Activated CD4-positive, alpha-beta T cell treated with anti-CD3 and anti-CD28 coated beads for 24 hours (primary cell): ENCODE measurements at places on chromosomes 3 and 15.

- DNase-seq, result no peak
Observed at GRCh38 chr3:69058180-69058946, 6.2 kb upstream of the TMF1 start.

- DNase-seq, result no peak
Observed at GRCh38 chr3:74824366-74824765, 209.9 kb upstream of the CNTN3 start.

DNA sequence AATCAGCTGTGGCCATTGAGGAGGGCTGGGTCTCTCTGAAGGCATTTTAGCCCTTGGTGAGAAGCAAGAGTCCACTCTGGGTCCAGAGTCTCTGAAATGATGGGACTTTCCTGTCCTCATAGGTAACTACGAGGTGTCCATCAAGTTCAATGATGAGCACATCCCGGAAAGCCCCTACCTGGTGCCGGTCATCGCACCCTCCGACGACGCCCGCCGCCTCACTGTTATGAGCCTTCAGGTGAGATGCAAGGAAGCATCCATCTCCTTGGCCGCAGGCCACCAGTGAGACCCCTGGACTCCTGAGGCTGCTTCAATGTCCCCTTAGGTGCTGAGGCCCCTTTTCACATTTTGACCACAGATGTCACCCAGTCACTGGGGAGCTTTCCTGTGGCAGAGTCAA is 54.9 kb downstream of the DNASE1L3 start:
- no peak for DNase-seq

GRCh38 chr3:37219266-37219665 is 44.9 kb upstream of the LRRFIP2 start:
- no peak for DNase-seq

DNA sequence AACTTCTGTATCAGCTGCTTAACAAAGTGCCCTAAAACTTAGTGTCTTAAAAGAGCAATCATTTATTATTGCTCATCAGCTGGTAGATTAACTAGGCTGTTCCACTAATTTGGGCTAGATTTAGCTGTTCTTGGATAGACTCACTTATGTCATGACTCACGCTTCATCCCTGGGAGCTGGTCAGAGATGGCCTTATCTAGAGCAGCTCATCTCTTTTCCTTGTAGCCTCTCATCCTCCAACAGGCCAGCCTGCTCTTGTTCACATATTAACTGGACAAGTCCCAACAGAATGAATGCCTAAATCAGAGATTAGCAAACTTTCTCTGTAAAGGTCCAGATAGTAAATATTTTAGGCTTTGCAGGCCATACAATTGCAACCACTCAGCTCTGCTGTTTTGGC is 66.9 kb upstream of the PLAAT1 start:
- no peak for DNase-seq

DNA sequence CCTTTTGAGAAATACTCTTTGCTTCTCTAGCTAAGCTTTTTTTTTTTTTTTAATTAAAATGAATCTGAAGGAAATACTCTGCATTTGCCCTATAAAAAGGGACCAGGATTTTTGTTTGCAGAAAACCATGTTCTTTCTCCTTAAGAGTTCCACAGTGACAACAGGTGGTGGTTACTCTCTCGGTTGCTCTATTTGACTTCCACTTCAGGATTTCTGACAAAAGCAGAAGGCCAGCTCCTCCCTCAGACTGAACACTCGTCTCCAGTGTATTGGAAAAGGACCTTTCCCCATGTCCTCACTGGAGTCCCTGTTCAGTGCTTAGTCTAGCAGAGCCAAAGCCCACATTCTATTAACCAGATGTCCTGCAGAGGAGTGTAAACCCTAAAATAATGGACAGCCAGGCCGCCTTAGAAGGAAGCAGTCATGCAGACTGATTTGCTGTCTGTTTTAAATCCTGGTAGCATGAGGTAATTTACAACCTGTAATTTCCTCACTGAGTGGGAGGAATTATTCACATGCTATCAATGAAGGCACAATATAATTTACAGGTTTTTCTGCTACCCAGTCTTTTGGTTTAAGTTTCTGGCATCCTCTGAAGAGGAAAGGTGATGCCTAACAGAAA is 599.3 kb downstream of the PYDC2 start:
- DNase-seq, result no peak

DNA sequence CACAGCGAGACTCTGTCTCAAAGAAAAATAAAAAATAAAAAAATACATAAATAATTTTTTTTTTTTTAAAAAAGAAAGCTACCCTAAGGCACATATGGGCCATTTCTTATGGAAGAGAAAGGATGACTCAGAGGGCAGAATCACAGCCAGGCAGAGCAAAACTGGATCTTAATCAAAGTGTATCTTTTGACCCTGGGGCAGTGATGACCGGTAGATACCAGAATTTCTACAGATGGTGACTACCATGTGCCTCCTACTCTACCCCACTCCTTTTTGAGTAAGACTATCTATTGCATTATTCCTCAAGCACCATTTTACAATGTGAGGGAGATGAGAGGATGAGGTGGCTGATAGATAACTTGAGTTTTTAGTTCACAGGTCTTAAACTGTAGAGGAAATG is 26.0 kb downstream of the TARS3 start:
- DNase-seq, result no peak

- DNase-seq, result no peak
Observed at GRCh38 chr3:110984456-110985250, 87.0 kb upstream of the NECTIN3 start.

DNA sequence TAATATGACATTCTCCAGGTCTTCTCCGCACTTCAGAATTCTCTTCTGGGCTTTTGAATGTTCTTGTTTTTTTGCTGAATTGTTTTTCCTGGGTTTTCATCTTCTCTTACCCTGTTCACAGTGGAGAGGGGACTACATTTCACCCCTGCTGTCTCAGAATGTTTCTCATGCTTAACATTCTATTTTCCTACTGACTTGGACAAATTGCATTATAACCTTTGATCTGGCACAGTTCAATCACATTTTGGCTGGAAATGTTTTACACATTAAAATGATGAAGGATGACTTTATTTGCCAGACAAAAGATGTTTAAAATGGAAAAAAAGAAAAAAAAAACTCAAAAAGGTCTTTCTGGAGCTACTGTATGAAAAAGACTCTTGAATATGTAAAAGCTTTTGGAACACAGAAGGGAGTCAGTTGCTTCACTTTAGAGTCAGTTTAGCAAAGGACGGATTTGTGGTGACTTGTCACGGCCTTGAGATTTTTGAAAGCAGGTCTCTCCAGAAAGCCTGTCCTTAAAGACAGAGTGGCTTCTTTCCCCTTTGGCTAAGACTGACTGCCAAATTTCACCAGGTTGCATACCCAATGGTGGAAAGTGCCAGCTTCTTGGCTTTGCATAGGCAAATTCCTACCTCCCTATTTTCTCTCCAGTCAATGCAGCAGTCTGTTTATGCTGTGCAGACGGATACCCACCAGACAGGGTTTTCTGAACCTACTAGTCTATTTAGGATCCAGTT is 401.0 kb upstream of the TBL1XR1 start:
- no peak for DNase-seq

DNA sequence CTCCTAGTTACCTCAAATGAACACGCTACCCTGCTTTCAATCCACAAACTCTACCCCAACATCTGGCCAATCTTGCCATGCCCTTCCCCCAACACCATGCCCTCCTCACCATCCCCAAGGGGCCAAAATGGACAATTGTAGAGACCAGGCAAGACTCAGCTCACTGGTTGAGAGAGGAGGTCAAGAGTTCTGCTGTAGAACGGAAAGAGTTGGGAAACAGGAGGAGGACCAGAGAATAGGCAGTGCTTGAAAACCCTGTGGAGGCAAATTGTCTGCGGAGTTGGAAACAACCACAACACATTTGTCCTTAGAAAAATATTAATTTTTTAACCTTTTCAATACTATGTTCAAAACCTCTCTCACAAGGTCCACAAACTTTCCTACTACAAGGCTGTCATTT is 128.8 kb upstream of the BFSP2 start:
- DNase-seq, result no peak

GRCh38 chr3:142663865-142664264 is 60.0 kb upstream of the TRPC1 start:
- DNase-seq, result no peak

DNA sequence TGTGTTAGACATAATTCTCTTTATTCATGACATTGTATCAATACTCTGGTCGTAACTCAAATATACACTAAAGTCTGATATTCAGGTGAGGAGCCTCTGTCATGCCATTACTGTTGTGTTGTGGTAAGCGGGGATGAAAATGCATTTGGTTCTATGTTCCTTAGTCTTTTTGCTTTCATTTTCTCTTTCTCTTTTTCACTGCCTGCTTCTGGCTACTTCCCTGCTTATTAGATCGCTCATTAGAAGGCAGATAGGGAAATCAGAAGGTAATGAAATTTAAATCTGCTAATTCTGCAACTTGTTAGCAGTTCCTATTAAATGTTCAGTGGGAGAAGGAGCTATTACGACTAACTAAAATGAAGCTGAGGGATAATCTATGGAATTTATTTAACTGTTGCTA is 345.0 kb downstream of the GRM7 start:
- no peak for DNase-seq

DNA sequence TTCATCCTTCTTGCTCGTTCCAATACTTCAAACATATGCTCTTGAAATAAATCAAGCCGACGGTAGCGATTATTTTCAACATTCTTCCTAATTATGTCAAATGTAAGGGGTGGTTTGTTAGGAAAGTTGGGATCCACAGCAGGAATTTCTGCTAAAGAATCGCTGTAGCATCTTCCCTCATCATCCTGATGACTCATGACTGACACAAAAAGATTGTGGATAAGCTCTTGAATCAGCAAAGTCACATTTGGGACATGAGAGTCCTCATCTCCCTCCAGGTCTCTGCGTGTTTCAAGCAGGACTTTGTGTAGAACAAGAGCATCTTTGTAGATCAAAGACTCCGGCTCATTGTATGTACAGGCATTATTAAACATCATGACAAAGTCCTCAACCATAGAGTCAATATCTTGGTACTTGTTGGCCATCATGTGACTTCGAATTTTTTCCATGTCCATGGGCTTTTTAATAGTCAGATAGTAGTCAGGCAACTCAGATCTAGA is 73.0 kb downstream of the UQCC5 start:
- DNase-seq, result no peak

- peak; percentile 28 for DNase-seq
Observed at GRCh38 chr3:197736010-197736490, 654 bp downstream of the RUBCN start.

- DNase-seq, result no peak
Observed at GRCh38 chr3:57755368-57755675, 787 bp upstream of the SLMAP start.

DNA sequence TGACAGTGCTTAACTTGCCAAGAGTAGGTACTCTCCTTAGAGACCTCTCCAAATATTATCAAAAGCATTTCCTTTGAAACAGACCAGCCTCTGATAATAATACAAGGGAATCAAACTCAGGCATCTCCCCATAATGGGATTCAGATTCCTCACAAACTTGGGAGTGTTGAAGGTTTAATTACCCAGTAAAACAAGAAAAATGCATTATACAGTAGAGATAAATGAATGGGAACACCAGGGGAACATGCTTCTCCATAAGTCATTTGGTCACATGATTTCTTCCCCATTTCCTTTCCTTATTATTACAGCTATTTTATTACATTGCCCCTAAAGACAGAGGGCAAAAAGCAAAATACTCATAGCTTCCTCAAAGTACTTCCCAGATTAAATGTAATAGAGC is 325.0 kb upstream of the CDIN1 start:
- no peak for DNase-seq

- DNase-seq, result no peak
Observed at GRCh38 chr15:64875641-64876223, 34.0 kb downstream of the PLEKHO2 start.

GRCh38 chr3:133074977-133075376 is 36.8 kb downstream of the TMEM108 start:
- no peak for DNase-seq

GRCh38 chr15:41894791-41895463 is 1.1 kb upstream of the SPTBN5 start:
- peak; percentile 35 for DNase-seq

DNA sequence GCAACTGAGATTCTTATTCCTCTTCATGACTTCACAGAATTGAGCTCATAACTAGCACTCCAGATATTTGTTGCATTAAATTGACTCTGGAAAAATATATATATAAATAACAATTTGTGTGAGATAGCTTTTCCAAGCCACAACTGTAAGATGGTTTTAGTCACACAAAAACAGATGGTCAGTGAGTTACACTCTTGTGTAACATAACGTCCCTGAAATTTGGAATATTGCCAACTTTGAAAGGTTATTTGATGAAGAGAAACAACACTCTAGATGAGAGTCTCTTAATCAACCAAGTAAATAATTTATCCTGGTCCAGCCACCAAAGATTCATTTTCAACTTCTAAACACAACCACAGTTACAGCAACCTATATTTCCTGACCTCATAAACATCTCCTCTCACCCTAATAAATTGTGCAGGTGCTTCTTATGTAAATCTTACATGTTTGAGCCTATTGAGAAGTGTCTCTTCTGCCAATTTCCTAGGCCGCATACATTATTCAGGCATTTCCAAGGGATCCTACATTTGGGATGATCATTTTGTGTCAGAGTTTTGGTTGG is 84.9 kb upstream of the ACP3 start:
- DNase-seq, result no peak

GRCh38 chr3:123993818-123994217 is 1.9 kb upstream of the ROPN1 start:
- DNase-seq, result no peak

DNA sequence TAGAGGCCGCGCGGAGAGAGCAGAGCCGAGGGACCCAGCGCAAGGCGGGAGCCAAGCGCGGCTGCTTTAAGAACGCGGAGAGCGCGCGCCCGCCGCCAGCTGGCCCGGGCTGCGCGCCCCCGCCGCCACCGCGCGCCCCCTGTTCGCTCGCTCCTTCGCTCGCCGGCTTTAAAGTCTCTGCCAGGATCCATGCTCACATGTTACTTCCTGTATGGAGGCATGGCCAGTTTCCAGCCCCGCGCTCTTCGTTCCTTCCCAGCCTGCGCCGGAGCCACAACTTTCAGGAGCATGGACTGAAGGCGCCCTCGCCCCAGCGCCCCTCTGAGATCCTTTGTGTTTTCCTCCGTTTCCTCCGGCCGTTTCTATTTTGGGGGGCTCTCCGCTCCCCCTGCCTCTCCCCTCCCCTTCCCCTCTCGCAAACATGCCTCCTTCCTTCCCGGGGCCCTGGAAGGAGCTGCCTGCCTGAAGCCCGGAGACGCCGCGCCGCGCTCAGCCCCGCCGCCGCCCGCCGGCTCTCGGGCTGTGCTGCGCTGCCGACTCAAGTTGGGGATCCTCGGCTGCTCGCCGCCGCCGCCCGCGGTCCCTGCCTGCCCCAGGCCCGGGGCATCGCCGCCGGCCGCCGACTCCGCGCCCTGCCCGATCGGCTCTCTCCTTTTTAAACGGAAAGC is at the start of gene PTPRG:
TSS of gene PTPRG (plus strand) at position 198 of the 668 bp plus-strand sequence. CDS start 717 bp downstream, outside the sequence.
- DNase-seq, result no peak

- no peak for DNase-seq
Observed at GRCh38 chr3:46736006-46736872, 18.6 kb upstream of the PRSS50 start.

GRCh38 chr3:44685128-44685800 is 27.2 kb upstream of the ZNF502 start:
- peak; percentile 39 for DNase-seq

- DNase-seq, result no peak
Observed at GRCh38 chr3:9101286-9101685, 138.0 kb upstream of the RAD18 start.

DNA sequence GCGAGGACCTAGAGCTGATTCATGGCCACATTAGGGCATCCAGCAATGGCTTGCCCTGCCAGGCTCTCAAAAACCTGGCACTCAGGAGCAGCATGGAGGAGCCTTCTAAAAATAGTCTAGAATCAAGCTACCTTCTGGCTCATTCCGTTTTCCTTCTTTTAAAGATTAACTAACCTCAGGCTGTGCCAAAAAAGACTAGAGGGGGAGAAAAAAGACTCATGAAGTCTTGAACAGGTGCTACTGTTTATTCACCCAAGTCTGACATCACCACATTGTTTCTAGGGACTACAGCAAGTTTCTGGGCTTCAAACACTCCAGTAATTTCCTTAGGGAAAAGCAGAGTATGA is 125.8 kb downstream of the TNIK start:
- DNase-seq, result no peak
